ENCODE measurements at places on chromosomes 2 and 18. TPM values are rescaled to one million over a fixed set of nuclear protein-coding genes. Genes with fewer than 3 reads are reported as not detected.

MXD1 gene
- total RNA-seq: 0.88 TPM

ALPI gene
- not detected for total RNA-seq

CD8B2 gene
- total RNA-seq: not detected

DUSP19 gene
- 10.3 TPM for total RNA-seq

HOXD12 gene
- total RNA-seq: not detected

SF3B6 gene
- total RNA-seq: 239 TPM

SERPINB5 gene
- total RNA-seq: 40.1 TPM

GPD2 gene
- total RNA-seq: 22.5 TPM

UGT1A4 gene
- 0.10 TPM for total RNA-seq

RAX gene
- total RNA-seq: not detected

NTSR2 gene
- not detected for total RNA-seq

CNDP1 gene
- not detected for total RNA-seq

GKN1 gene
- not detected for total RNA-seq

KLHL30 gene
- 0.96 TPM for total RNA-seq

RGPD3 gene
- 0.03 TPM for total RNA-seq

AQP4 gene
- not detected for total RNA-seq

IDH1 gene
- total RNA-seq: 66.9 TPM

PLB1 gene
- total RNA-seq: not detected
